AML-193 (cell line): ENCODE measurements at places on chromosomes 1 and 21.

- DNase-seq: no peak
Measured at GRCh38 chr1:177413982-177414596, 243.3 kb downstream of the BRINP2 start.

- DNase-seq: no peak
Measured at GRCh38 chr1:36944883-36945282, 89.4 kb downstream of the GRIK3 start.

- no peak for DNase-seq
Measured at GRCh38 chr21:20639026-20639425, 359.2 kb upstream of the NCAM2 start.

DNA sequence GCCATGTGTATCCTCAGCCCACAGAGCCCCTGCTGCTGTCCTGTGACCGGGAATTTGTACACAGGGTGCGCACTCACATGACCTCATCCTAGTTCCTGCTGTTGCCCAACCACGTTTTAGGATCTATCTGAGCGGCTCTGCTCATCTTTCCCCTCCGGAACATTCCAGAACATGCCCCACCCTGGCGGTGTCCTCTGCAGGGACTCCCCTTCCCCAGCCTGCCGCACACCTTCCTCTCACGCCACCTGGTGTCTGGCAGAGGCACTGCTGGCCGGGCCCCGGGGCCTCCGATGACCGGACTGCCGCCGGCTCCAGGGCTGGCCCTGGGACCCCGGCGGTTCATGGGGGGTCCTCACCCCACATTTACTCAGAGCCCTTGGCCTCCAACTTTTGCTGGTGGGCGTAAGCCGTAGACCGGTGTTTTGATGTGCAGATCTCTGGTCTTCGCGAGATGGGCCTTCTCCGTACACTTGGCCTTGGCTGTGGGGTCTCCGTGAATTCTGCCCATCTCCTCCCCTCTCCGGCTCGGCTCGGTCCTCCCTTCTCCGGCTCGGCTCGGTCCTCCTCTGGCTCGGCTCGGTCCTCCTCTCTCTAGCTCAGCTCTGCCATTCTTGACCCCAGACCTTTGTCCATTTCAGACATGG lies 29.5 kb downstream of the ARHGEF16 start:
- DNase-seq: peak; percentile 7

- no peak for DNase-seq
Measured at GRCh38 chr21:45454060-45454925, 49.3 kb downstream of the COL18A1 start.

DNA sequence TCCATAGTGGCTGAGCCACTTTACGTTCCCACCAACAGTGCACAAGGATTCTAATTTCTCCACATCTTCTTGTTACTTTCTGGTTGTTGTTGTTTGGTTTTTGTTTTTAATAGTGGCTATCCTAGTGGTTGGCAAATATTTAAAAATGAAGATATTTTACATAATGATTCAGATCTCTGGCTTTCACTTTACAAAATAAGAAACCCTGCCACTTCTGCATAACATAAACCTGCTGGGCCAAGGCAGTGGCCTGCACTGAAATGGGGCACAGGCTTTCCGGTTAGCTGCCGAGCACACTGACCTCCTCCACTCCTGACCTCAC lies 320.4 kb downstream of the RPS6KC1 start:
- DNase-seq: no peak

GRCh38 chr1:193448682-193449461 lies 262.5 kb upstream of the B3GALT2 start:
- no peak for DNase-seq

DNA sequence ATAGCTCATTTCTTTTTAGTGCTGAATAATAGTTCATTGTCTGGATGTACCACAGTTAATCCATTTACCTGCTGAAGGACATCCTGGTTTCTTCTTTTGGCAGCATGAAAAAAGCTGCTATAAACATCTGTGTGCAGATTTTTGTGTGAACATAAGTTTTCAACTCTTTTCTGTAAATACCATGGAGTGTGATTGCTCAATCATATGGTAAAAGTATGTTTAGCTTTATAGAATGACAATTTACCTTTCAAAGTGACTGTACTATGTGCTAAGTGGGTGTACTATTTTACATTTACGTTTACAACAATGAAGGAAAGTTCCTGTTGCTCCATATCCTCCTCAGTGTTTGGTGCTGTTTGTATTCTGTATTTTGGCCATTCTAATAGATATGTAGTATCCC lies 49.0 kb downstream of the RUNX3 start:
- DNase-seq: no peak

DNA sequence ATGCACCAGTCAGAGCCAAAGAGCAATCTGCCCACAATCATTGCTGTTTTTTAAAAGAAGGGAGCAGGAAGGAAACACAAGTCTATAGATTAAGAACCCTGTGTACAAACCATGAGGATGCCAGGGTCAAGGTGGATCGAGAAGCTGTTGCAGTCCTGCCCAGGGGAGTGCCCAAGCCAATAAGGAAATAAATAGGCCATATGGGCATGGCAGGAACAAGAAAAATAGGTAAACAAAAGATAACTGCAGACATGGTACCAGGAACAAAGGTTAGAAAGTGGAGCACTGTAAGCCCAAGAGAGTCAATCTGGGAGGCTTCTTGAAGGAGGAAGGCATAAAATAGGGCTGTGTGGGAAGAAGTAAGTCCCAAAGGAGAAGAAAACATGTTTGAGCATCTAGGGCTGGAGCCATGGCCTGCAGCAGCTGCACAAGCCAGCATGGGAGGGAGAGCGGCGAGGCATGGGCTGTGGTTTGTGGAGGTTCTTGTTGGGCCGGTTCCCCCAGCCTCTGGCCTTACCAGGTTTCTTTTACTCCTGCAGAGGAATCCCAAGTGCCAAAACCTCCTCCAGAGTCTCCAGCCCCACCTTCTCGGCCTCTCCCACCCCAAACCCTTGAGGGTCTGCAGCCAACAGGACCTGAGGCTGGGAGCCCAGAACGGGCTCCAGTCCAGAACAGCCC lies 13.6 kb downstream of the INAVA start:
- no peak for DNase-seq

GRCh38 chr21:44374601-44375280 lies 21.3 kb downstream of the TRPM2 start:
- no peak for DNase-seq
